ENCODE measurements at places on chromosomes 7 and 10.

- DNase-seq, result no peak
Measured at GRCh38 chr7:75650062-75650461, 88.7 kb downstream of the HIP1 start.

DNA sequence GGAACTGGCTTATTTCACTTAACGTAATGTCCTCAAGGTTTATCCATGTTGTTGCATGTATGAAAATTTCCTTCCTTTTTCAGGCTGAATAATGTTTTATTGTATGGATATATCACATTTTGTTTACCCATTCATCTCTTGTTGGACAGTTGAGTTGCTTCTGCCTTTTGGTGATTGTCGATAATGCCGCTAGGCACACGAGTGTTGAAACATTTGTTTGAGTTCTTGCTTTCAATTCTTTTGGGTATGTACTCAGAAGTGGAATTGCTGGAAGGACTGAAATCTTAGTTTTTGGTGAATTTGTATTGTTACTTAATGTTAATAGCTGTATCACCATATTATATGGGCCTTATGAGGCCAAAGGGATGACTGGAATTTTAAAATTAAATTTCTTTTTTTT lies 23.6 kb downstream of the CCNY start:
- no peak for DNase-seq

GRCh38 chr10:118218562-118218961 lies 123.6 kb downstream of the FAM204A start:
- DNase-seq, result no peak

DNA sequence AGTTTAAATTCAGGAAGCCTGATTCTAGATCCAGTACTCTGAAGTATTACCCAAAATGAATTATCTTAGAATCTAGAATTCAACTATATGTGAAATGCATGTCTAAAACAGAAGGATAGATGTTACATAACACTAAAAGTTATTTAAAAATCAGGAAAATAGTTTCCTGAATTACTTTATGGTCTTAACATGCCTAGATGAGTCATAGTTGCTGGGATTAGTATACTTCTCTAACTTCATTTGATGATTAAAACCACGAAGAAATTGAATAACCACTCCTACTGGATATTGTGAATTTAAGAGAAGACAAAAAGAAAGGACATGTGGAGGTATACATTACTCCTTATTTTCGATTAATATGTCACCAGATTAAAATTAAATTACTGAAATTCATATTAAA lies 65.5 kb downstream of the ATAD1 start:
- DNase-seq, result no peak

GRCh38 chr7:50353894-50354595 lies 49.5 kb downstream of the IKZF1 start:
- no peak for DNase-seq

DNA sequence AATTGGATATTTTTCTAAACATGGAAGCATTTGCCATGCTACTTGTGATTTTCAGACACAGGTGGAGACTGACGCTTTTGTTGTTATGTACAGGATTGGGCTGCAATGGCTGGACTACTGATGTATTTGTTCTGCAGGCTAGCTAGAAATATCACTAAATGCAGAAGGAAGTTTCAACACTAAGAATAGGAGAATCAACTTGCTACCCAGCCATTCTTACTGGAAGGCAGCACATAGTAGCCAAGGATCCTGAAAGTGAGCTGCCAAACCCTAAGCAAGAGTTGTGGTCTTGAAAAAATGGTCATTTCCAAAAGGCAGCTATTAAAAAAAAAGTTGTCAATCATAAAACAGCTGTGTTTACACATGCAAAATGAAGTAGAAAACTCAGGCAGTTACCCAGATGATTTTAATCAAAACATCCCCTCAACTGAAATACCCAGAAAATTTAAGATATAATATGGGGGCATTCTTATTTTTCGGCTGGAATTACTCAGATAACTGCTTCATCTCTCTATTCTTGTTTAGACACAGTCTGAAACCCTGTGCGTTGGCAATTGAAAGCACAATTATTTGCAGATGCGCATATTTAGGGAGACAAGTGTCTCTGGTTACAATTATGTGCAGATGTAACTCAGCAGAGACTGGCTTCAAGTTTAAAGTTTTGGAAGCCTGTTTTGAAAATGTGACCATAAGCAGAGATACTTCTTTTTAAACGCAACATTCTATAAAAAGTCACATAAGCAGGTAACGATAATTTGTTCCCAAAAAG lies 31.2 kb downstream of the GFRA1 start:
- no peak for DNase-seq

- no peak for DNase-seq
Measured at GRCh38 chr7:102045681-102046372, 228.4 kb downstream of the CUX1 start.

Measured in stimulated activated CD8-positive, alpha-beta memory T cell treated with anti-CD3 and anti-CD28 coated beads, Interleukin-4, amount 100 ng/mL, for 24 hours (primary cell).